Small intestine (tissue), 16 donors: ENCODE measurements at places on chromosomes 1 and 21.

DNA sequence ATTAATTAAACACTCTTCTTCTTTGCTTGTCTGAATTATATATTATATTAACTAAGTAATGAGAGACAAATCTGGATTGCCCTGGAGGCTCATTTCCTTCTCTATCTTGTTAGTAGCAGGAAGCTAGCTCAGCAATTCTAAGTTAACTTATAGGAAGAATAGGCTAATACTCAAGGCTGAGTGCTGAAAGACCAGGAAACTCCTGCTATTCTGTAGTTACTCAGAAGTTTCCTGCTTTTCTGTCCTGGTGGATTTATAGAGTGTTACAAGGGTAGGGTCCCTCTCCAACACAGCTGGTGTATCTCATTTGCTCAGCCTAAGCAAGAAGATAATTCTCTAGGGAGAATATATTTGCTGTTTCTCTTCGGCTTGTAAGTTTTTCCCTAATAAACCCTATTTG, 29.2 kb downstream of the HSPA13 start:
- DNase-seq: no peak
- H3K4me3 ChIP-seq: no peak overlapping the region
- H3K27me3 ChIP-seq: no peaks in the 10 kb centered on the region
- H3K4me1 ChIP-seq: no peaks in the 10 kb centered on the region

GRCh38 chr1:3562712-3563111, 48.6 kb downstream of the MEGF6 start:
- H3K36me3 ChIP-seq: no peaks in the 10 kb centered on the region
- H3K4me3 ChIP-seq: no peak overlapping the region
- DNase-seq: no peak
- H3K4me1 ChIP-seq: no peaks in the 10 kb centered on the region

DNA sequence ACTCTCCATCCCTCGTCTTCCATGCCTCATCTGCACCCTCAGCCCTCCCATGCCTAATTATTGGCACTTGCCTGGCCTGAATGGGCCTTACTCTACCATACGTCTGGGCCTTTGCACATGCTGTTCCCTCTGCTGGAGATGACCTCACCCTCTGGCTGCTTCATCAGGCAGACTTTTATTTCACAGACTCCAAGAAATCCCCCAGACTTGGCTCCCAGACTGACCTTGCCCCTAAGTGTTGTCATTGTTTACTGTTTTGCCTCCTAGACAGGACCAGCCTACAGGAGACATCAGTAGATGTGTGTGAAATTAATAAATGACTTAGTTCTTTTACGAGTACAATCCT, 5.2 kb upstream of the AHDC1 start:
- H3K27me3 ChIP-seq: no peaks in the 10 kb centered on the region
- no peak for DNase-seq
- no peaks in the 10 kb centered on the region for H3K4me1 ChIP-seq
- no peak overlapping the region for H3K4me3 ChIP-seq

DNA sequence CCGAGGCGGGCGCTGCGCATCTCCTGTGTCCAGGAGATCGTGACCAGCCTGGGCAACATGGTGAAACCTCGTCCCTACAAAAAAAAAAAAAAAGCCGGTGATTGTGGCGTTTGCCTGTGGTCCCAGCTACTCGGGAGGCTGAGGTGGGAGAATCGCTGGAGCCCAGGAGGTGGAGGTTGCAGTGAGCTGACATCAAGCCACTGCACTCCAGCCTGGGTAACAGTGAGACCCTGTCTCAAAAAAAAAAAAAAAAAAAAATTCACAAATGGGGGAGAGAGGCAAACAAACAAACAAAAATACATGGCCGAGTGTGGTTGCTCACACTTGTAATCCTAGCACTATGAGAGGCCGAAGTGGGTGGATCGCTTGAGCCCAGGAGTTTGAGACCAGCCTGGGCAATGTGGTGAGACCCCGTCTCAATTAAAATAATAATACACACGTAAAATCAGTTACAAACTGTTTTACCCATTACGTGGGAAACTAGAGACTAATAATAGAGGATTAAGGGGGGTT, 758 bp downstream of the TATDN3 start:
- peak overlapping the region; percentile 81 for H3K4me3 ChIP-seq
- H3K27ac ChIP-seq: peak overlapping the region; percentile 87
- H3K27me3 ChIP-seq: no peaks in the 10 kb centered on the region

DNA sequence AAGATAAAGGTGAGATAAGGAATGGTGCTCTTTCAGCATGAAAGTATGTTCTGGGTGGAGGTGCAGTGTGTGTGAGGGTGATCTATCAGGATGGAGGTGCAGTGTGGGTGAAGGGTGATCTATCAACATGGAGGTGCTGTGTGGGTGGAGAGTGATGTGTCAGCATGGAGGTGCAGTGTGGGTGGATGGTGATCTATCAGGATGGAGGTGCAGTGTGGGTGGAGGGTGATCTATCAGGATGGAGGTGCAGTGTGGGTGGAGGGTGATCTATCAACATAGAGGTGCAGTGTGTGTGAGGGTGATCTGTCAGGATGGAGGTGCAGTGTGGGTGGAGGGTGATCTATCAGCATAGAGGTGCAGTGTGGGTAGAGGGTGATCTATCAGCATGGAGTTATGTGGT, 12.3 kb upstream of the MAP10 start:
- no peaks in the 10 kb centered on the region for H3K36me3 ChIP-seq
- no peak overlapping the region for H3K4me3 ChIP-seq
- H3K27me3 ChIP-seq: no peaks in the 10 kb centered on the region
- no peak overlapping the region for H3K27ac ChIP-seq
- DNase-seq: no peak
- no peaks in the 10 kb centered on the region for H3K4me1 ChIP-seq

- no peaks in the 10 kb centered on the region for H3K4me1 ChIP-seq
- no peaks in the 10 kb centered on the region for H3K36me3 ChIP-seq
- peak within 1 kb of the TSS; percentile 35 for H3K27ac ChIP-seq
- no peaks in the 10 kb centered on the region for H3K27me3 ChIP-seq
- no peak within 1 kb of the TSS for H3K4me3 ChIP-seq
These were observed at the start of gene RNU5D-1 for GRCh38 chr1:44730741-44731512. Gene RNU5D-1, minus strand, starts transcription at chr1:44731170.

- H3K27me3 ChIP-seq: no peaks in the 10 kb centered on the region
- no peak for DNase-seq
- H3K4me3 ChIP-seq: no peak overlapping the region
These were observed 80.2 kb downstream of the ADSS2 start for GRCh38 chr1:244371242-244372141.

DNA sequence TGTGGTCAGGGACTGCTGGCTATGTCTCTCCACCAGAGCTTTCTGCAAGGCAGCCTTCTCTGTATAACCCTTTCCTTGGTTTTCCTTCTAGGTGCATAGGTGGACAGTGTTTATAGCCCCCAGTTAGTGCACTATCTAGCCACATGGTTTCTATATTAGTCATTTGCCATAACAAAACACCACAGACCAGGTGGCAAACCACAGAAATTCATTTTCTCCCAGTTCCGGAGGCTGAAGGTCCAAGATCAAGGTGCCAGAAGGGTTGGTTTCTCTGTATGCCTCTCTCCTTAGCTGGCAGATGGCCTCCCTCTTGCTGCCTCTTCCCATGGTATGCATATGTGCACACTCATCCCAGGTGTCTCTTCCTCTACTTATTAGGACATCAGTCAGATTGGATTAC, 106.4 kb downstream of the KAZN start:
- DNase-seq: no peak
- no peaks in the 10 kb centered on the region for H3K36me3 ChIP-seq
- no peaks in the 10 kb centered on the region for H3K27me3 ChIP-seq
- no peak overlapping the region for H3K4me3 ChIP-seq
- no peak overlapping the region for H3K27ac ChIP-seq

DNA sequence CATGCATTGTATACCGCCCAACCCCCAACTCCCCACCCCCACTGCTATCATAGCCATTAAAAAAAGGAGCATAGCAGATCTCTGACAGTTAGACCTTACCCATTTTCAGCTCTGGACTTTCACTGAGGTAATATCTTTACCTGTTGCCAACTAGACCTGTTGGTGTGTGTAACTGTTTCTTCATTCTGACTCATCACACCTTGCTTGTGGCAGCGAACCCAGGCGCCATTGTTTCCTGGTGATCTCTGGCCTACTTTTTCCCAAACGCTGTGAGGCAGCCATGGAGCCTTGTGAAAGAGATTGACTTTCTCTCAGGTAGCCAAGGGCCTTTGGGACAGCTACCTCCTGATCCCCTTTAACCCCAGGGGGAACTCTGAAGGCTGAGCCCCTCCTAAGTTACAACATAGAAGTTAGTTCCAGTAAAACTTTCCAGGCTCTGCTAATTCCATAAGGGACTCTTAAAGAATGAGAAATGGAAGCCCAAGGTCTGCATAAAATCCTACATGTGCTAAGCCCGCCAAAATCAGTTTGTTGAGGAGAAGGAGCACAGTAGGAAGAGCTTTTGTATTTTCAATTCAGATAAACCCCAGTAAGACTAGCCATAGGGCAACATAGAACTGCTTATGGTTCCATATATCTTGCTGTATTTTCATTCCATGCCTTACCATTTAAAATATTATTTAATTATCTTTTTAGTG, 196.1 kb upstream of the CAMK1G start:
- H3K36me3 ChIP-seq: no peaks in the 10 kb centered on the region
- no peak for DNase-seq
